ENCODE measurements at places on chromosomes 5 and 9. TPM values are rescaled to one million over a fixed set of nuclear protein-coding genes. Genes with fewer than 3 reads are reported as not detected.

Gene HBEGF
- 21.2 TPM for polyA plus RNA-seq

Gene PRRX2
- polyA plus RNA-seq = 0.52 TPM

Gene GPX8
- 14.4 TPM for polyA plus RNA-seq

Gene PLEKHG4B
- polyA plus RNA-seq = 15.7 TPM

Gene ASB6
- 29.8 TPM for polyA plus RNA-seq

Gene SHOC1
- 0.05 TPM for polyA plus RNA-seq

Gene EXOC3
- 68.6 TPM for polyA plus RNA-seq

Gene PDE8B
- 24.2 TPM for polyA plus RNA-seq

Gene CREB3
- polyA plus RNA-seq = 50.7 TPM

Gene PCDHGC5
- 6.5 TPM for polyA plus RNA-seq

Gene CYLC2
- polyA plus RNA-seq = not detected

Gene PCDHGA8
- polyA plus RNA-seq = 1.9 TPM

Gene EIF4E1B
- 4.0 TPM for polyA plus RNA-seq

Gene S100Z
- polyA plus RNA-seq = 0.40 TPM

Gene ABCA1
- polyA plus RNA-seq = 10.2 TPM

Gene KIF4B
- polyA plus RNA-seq = 0.14 TPM

Gene NMUR2
- 1.3 TPM for polyA plus RNA-seq

Gene ZNF483
- 4.3 TPM for polyA plus RNA-seq

Gene RNF183
- polyA plus RNA-seq = 0.12 TPM

Gene JAKMIP2
- 33.1 TPM for polyA plus RNA-seq
